LHCN-M2 (cell line): ENCODE measurements at places on chromosomes 16 and 17. TPM values are rescaled to one million over a fixed set of nuclear protein-coding genes. Genes with fewer than 3 reads are reported as not detected.

The ENKD1 gene
- 13.8 and 17.1 TPM in 2 replicates for total RNA-seq

The ASB16 gene
- not detected in 2 replicates for total RNA-seq

The CCL7 gene
- not detected in 2 replicates for total RNA-seq

DNA sequence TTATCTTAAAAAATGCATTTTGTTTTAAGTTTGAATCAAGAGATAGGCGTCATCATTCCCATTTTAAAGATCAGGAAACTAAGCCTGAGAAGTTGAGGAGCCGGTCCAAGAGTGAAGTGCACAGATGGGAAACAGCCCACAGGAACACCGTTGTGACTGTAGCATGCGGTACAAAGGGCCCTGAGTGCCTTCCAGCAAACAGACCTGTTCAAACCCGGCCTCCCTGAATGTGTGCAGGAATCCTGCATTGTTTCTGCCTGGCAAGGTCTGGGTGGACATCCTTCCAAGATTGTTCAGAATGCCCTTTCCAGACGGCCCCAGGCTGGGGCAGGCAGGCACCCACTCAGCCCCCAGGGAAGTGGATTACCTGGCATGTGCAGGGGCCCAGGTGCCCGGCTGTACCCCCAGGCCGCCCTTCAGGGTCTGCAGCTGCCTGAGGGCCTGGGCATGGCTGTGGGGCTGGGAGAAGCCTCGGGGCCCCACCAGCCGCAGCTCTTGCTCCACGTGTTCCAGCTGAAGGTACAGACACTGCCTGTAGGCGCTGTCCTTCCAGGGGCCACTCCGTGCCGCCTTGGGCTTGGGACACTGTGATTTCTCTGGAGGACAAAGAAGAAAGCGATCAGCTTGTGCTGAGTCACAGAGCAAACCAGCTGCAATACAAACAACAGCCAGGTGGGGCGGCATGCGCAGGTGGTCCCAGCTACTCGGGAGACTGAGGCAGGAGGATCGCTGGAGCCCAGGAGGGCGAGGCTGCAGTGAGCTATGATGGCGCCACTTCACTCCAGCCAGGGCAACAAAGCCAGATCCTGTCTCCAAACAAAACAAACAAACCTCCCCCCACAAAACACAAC, 45.0 kb upstream of the GCSH start:
- DNase-seq: no peak

- DNase-seq: no peak
Measured at GRCh38 chr17:13350466-13350865, 251.3 kb downstream of the HS3ST3A1 start.

- no peak for DNase-seq
Measured at GRCh38 chr17:48729335-48730239, 1.0 kb upstream of the HOXB13 start.

DNA sequence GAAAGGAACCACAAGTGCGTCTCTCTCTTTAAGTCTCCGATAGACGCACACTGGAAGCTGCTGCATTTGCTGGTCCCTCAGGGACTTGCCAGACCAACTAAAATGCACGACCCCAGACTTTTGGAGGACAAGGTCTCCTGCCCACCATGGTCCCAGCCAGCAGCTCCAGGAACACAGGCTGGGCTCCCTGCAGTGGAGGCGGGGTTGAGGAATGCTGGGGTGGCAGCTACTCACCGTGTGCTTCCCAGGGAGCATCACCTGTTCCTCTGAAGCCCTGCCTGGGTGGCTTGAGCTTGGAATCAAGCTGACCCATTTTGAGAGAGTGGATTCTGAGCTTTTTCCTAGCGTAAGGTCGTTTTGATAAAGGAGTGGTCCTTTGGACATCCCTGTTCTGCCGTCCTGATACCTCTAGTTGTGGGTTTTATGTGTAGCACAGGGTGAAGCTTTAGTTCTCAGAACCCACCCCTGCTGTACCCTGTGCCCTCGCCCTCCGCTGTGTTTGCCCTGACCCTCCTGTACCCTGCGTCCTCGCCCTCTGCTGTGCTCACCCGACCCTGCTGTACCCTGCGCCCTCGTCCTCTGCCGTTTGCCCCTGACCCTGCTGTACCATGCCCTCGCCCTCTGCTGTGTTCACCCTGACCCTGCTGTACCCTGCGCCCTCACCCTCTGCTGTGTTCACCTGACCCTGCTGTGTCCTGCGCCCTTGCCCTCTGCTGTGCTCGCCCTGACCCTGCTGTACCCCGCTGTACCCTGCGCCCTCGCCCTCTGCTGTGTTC, 11.0 kb downstream of the ZNF276 start:
- no peak for DNase-seq

GRCh38 chr17:50078430-50078829, 16.7 kb upstream of the PDK2 start:
- no peak for DNase-seq

The ZSCAN10 gene
- total RNA-seq: not detected in 2 replicates

GRCh38 chr16:23062524-23062923, 86.7 kb downstream of the USP31 start:
- DNase-seq: no peak

DNA sequence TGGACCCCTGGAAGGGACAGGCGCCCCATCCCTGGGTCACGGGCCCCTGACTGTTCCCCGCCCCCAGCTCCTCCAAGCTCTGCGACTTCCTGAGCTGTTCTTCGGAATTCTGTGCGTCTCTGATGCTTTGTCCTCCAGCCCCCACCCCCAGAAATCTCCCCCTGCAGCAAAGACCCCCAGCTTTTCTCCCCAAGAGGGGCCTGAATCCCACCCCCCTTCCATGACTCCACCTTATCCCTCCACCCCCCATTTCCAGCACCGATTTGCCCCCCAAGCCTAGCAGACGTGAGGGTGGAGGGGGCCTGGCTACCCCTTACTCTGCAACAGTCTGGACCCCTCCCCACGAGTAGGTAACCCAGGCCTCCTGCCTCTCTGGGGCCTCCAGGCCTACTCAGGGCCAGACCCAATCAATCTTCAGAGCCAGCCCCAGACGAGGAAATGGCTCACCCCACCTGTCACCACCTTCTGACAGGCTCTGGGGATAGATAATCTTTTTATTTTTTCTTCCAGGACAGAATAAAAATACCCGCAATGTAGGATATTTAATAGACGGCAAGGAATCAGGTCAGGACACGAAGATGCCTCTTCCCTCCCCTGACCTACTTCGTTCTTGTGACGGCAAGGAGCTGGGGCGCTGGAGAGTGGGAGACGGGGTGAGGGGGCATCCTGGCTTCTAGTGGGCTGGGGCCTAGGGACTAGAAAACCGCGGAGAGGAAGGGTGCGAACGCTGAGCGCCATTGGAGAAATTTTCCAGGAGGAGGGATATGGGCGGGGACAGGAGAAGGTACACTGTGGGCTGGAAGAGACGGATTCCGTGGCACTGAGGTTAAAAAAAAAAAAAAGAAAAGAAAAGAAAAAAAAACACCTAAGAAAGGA, 744 bp upstream of the PLXDC1 start:
- no peak for DNase-seq
